ENCODE measurements at places on chromosomes 6 and 20.

DNA sequence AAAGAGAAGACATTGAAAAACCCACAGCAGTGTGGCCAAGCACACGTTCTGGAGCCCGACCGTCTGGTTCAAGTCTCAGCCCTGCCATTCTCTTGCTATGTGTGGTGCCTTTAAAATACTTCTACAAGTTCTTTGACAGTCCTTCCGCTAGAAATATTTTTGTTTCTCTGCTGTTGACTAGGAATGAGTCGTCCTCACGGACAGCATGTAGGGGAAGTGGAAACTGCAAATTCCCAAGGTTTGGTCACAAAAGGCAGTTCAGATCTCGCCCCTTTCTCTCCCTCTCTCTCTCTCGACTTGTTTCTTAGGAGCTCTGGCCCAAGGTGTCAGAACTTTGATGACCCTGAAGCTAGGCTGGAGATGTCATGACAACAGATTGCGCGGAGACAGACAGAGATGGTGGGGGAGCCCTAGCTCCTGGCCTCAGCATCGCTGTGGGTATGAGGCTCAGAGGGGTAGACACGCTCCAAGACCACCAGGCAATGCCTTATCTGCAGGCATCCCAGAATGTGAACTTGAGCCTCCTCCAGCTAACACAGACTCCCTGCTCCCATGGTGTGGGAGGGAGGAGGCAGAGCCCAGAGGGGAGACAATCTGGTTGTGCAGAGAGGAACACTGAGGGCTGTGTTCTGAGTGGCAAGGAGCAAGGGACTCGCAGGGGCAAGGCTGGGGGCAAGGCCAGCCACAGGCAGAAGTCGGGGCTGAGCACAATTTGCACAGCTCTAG lies 368.9 kb upstream of the SULF2 start:
- DNase-seq: no peak

GRCh38 chr6:135014353-135014832 lies 40.2 kb downstream of the HBS1L start:
- DNase-seq: no peak

DNA sequence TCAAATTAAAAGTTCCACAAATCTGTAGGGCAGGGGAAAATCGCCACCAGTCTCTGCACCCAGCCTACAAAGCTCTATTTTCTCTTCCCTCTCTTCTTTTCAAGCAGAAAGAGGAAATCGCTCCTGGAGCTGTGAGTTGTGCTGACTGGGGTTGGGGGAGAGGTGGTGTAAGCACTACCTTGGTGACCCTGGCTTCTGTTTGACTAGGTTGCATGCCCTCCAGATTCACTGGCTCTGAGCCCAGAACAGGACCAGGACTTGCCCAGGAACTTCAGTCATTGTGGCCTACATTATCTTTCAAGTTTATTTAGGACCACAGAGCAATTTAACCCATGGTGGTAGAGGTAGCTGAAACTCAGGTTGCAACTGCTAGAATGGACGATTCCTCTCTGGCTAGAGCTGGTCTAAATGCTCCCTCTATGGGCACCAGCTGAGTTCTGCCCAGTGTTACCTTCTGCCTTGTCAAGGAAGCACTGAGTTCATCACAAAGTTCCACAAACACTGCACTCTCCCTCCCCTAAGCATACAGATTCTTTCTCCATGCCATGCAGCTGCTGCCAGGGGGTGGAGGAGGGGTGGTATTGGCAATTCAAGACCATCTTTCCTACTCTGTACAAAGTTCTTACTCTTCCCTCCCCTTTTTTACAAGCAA lies 122.0 kb upstream of the BMP5 start:
- no peak for DNase-seq

- no peak for DNase-seq
Measured at GRCh38 chr6:170132011-170132521, 158.8 kb downstream of the DLL1 start.

DNA sequence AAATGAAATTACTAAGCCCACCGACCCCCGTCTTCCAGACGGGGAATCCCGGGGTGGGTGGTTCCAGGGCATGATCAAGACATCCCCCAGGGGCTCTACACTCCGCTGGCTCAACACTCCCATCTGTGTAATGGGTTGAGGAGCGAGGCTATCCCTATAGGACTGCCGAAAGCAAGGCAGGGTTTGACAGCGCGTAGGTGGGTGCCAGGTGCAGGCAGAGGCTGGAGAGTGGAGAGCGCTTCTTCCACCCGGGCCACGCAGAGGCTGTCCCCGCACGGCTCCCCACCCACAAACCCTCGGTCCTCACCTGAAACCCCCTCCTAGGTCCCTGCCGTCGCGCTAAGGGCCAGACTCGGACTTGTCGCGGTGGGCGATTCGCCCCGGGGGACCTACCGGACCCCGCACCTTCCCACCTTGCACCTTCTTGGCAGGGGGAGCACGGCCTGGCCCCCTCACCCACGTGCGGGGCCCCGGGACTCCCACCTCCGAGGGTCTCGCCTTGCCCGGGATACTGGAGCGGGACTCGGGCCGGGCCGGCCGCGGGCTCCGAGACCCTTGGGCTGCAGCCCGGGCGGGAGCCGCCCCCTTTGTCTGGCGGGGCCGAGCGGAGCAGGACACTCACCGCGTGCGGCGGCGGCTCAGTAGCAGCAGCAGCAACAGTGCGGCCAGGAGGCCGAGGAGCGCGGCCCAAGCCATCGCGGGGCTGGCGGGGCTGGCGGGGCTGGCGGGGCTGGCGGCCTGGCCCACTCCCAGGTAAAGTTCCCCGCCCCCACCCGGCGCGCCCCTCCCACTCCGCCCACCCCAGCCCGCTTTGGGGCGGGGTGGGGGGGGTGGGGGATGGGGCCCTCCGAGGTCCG lies at the start of gene PTGIS:
PTGIS (minus strand) TSS at position 717 of the 857 bp plus-strand sequence; CDS start at position 696, 21 bp downstream.
- DNase-seq: no peak

- no peak for DNase-seq
Measured at GRCh38 chr6:106666282-106667021, 37.1 kb downstream of the QRSL1 start.

- DNase-seq: no peak
Measured at GRCh38 chr20:7302250-7302649, 534.8 kb downstream of the BMP2 start.

GRCh38 chr6:20202699-20203302 lies 9.5 kb downstream of the MBOAT1 start:
- no peak for DNase-seq

- no peak for DNase-seq
Measured at GRCh38 chr6:41247288-41247865, 19.2 kb downstream of the TREML4 start.

DNA sequence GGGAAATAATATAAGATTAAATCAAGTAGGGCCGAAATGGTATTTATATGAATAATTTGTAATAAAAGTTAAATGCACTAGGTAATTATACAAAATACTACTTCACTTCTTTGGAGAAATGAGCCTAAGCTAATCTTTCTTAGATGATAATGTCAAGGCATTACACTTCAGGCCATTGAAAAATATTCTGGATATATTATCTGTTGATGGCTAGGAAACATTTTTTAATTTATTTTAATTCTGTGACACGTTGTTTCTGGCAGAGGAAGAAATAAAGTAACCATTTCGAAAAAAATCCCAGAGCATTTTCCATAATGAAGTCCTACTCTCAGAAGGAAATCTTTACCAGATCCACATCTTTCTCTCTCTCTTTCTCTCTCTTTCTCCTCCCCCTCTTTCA lies 133.9 kb downstream of the MMUT start:
- no peak for DNase-seq

DNA sequence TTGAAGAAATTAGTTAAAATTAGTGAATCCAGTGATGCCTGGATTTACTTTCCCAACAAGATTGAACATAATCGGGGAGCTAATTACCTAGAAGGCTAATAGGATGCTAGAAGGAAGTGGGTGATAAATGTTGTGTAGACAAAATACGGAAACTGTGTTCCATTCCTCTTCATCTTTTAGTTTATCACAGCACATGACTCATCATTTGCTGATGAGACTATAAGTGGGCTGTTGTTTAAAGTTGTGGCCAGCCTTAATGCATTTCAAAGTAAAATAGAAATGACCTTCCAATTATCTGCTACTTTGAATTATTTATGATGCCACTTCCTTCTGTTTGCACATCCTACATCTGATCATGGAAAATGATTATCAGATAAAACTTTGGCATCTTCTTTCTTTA lies 43.4 kb downstream of the OGFRL1 start:
- DNase-seq: no peak

DNA sequence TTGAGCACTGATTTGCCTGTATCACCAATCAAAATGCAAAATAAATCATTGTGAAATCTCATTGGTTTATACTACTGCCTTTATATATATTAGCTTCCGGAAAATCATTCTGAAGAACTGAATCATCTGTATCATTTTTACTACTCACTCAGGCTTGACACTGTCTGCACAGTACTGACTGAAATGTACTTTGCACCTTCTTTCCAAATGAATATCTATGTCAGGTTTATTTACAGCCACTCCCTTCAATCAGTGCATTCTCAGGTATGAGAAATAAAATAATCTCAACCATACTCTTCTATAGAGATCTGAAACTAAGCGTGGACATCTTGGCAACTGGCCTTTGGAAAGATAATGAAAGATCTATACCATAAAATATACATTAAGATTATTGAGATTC lies 2.7 kb downstream of the KHDRBS2 start:
- DNase-seq: no peak

DNA sequence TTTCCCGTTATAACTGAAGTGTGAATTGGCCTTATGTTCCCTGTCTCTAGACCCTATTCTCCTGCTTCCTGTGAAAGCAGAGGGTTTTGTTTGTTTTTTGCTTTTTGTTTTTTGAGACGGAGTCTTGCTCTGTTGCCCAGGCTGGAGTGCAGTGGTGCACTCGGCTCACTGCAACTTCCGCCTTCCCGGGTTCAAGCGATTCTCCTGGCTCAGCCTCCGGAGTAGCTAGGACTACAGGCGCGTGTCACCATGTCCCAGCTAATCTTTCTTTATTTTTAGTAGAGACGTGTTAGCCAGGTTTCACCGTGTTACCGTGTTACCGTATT lies 674 bp upstream of the GNMT start:
- no peak for DNase-seq

- no peak for DNase-seq
Measured at GRCh38 chr20:16806886-16807285, 58.7 kb downstream of the OTOR start.

DNA sequence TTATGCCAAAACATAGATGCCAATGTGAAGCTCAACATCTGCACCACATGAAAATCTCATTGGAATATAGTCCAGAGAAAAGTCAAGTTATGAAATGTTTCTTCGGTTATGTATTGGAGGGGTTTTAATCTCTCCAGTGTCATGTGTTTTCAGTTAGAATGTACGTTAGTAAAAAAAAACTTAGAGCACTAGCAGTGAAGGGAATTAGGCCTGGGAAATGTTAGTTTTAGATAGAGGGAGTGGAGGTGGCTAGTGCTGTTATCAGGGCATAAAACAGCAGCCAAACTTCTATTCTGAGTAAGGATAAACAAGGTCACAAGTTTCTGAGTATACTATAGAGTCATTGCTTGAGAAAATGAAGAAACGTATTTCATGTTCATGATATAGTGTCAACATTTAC lies 42.9 kb downstream of the HDGFL1 start:
- DNase-seq: no peak

DNA sequence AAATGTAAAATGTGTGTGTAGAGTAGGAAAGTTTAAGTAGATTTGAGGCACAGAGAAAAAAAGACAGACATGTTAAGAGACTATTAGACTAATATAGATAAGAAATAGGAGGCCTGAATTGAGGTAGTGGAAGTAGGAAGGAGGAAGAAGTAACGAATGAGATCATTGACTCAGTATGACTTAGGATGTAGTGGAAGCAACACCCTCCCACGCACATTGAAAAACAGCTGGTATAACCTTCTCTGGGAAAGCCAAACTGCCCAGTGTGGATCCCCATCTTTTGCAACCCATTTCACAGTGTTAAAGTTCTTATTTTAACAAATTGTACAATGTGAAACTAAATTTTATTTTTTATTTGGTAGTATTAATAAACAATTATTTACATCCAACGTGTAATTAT lies 89.1 kb downstream of the GRIK2 start:
- no peak for DNase-seq

DNA sequence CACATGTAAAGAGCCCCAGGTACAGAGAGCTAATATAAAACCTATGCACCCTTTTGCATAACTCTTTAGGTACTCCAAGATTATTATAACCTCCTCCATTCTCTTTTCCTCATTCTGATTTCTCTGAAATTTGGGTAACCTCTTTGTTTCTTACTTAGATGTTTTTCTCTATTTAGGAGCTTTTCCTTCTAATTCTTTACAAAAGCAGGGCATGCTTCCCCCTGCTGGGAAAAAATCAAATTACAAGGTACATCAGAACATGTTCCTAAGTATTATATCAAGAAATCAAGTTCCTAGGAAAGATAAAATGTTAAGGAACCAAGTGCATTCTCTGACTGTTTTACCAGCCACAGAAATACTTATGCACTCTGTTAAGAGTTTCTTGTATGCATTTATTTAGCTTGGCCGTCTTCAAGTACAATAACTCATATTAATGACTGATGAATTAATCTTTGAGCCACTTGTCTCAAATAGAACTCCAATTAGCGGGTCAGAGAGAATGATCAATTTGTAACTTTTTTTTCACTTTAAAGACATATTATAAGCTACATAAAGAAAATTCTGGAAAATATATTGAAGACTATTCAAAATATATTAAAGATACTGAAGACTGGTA lies 2.1 kb downstream of the KHDRBS2 start:
- DNase-seq: peak; percentile 38

- DNase-seq: no peak
Measured at GRCh38 chr6:15305909-15306308, 60.0 kb downstream of the JARID2 start.

GRCh38 chr20:17956099-17956685 lies 12.4 kb downstream of the SNX5 start:
- DNase-seq: no peak

DNA sequence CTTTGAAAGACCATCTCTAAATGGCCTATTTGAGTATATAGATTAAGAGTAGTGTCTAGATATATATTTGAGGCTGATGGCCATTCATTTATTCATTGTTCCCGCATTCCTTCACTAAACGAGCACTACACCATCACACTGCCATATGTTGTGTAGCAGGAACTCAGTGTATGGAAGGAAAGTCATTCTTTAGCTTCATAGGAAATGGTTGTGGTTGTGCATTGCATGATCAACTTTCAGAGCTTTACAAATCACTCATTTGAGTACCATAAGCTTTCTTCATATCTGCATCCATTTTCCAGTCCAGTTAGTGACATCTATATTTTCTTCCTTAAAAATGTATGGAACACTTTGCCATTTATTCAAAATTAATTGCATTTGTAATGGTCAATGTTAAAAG lies 97.9 kb downstream of the ARID1B start:
- no peak for DNase-seq

DNA sequence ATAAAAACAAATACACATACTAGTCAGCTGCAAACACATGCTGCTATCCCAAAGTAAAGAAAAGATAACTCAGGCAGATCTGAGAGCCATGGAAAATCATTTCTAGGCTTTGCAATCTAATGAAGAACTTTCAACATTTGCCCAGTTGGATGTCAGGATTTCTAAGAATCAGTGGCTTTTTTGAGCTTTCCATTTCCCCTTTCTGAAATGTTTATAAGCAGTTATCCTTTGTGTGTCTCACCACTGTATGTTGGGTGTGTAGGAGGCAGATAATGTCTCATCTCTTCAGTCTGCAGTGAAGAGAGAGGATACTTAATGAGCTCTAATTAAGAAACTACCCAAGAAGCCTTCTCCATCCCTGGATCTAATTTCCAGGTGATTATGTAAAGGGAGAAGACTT lies 43.6 kb downstream of the RGS17 start:
- no peak for DNase-seq

GRCh38 chr6:28224131-28225055 lies 682 bp upstream of the ZSCAN9 start:
- DNase-seq: no peak

- DNase-seq: no peak
Measured at GRCh38 chr6:155273431-155273830, 9.6 kb downstream of the CLDN20 start.

- DNase-seq: no peak
Measured at GRCh38 chr20:22924949-22925612, 110.0 kb upstream of the SSTR4 start.
